ENCODE measurements at places on chromosomes 6 and 20.

GRCh38 chr6:6474170-6474920 lies 114.2 kb upstream of the LY86 start:
- DNase-seq, result no peak

DNA sequence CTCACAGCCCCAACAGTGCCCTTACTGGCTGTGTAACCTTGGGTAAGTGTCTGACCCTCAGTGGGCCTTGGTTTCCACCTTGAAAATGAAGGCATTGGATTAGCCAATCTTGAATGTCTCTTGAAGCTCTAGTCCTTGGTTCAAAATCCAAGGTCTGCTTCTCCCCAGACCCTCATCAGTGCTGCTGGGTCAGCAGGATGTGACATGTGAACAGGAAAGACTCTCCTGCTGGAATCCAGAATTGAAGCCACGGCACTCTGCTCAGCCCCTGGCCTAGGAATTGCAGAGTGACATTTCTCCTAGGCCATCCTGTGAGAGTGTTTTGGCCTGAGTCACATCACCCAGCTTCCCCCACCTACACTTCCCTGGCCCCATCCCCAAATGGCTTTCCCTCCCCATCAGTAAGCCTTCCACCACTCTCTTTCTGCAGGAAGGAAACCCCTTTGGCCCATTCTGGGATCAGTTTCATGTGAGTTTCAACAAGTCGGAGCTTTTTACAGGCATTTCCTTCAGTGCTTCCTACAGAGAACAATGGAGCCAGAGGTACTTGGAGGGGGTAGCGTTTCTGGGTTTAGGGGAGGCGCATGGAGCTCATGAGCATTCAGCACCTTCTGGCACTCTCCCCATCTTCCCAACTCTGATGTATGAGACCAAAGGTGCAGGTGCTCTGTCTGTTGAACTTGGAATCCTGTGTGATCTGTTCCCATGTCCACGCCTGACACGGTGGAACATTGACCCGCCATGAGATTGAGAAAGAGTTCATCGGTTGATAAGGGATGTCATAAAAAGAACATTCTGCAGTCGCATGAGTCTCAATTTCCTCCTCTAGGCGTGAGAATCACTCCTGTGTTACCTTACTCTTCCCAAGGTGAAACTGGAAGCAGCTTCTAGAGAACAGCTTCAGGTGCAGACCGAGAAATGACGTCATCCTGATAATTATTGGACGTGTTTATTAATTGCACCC lies 8.8 kb downstream of the POFUT1 start:
- no peak for DNase-seq

GRCh38 chr20:12318043-12318442 lies 400.4 kb downstream of the BTBD3 start:
- DNase-seq, result no peak

DNA sequence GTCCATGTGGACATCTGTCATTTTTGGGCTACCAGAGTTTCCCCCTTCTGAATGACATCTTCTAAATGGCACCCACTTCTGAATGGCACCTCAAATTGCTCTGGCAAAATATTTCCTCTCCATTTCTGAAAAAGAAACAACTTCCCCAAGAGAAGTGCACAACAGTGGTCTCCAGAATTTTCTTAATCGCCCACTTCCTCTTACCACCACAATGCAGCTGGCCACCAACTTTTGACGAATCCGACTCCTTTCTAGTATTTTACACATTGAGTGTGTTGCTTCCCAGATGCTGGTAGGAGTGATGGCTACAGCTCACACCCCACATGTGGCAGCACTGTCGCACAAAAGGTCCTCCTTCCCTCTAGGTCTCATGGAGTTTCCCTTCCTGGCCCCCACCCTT lies 216.1 kb downstream of the FOXA2 start:
- no peak for DNase-seq

DNA sequence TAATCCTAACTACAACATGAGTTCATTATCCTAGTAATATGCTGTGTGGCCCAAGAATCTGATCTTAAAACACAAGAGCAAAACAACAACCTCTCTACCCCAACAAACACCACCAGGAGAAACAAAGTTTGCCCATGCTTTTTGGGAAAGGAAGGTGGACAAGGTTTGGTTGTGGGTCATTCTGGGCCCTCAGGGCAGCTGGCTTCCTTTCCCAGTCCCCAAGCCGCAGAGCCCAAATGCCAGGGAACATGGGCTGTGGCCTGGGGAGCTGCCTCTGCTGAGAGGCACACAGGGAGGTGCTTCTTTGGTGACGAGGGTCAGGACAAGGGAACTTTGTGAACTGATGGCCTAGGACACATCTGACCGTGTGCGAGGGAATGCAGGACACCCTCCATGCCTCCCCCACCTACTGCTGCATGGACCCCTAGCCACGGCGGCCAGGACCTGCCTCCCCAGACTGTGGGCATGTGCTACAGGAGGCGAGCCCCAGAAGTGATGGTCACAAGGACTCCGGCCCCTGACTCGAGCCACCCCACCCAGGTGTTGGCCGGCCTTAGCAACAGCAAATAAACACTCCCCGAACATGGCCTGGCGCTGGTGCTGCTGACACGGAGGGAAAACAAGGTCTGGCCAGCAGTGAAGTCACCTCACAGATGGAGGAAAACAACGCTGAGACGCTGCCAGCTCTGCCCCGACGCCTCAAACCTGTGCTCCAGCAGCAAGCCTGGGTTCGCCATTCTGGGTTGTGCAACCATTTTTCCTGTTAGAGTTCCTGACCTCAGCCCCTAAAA lies 55.6 kb downstream of the RRBP1 start:
- no peak for DNase-seq

- DNase-seq, result peak; percentile 92
These were observed at the start of gene TP53RK for GRCh38 chr20:46689082-46689753. Gene TP53RK, minus strand, starts transcription at chr20:46689444. Its CDS starts 30 bp downstream, at chr20:46689414.

- no peak for DNase-seq
These were observed 598.3 kb upstream of the HS3ST5 start for GRCh38 chr6:114941078-114941477.

- no peak for DNase-seq
These were observed 26.7 kb downstream of the IYD start for GRCh38 chr6:150395388-150396009.

- no peak for DNase-seq
These were observed 1.5 kb downstream of the MAFB start for GRCh38 chr20:40687384-40688128.

- DNase-seq, result no peak
These were observed 610.6 kb downstream of the PRKN start for GRCh38 chr6:162116902-162117525.

- no peak for DNase-seq
These were observed 9.3 kb downstream of the SH3BGRL2 start for GRCh38 chr6:79640146-79641111.

DNA sequence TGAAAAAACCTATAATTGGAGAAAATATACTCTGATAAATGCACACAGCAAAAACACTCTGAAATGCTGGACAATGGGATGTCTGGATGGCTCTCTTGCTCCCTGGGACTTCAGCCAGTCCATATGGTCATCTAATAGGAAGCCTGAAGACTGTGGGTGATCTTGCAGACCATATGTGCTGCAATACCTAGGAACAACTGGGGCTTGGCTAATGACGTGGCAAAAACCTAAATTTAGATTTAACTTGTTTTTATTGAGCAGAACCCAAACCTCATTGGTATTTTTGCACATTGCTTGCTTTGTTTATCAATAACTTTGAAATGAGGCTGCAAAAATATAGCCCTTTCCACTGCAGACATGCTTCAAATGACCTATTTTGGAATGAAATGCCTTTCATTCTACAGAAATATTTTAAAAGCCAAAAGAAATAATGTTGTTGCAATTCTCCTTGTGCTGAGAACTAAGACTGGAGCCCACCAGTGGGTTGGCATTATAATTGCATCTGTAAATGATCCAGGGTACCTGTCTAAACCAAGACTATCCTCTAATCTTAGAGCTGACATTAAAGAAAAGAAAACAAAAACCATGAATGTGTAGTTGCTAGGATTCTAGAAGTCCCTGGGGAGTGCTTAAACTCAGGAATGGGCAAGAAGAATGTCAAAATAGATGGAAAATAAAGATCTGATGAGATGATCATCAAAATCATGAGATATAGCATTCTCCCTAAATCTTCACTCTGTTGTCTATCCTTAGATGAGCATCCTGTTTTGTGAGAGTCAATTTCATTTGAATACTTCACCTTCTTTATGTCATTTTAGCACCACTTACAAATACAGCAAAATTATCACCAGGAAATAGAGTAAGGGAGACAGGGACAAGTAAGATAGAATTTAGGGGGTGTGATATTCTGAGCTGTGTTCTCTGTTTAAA lies 152.1 kb upstream of the RIMS1 start:
- DNase-seq, result no peak

DNA sequence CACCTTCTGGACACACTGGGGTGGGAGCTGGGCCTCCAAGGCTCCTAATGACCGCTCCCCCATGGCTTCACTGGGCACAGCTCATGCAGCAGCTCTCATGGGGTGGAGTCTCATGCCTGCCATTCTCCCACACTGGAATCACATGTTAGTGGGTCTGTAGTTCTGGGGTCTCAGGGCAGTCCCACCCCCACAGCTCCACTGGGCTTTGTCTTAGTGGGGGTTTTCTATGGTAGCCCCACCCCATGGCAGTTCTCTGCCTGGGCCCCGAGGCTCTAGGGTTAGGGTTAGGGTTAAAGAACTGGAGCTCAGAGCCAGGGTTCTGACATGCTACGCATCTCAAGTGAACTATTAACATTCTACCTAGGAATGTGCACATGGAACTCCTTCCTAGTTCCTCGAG lies 139.0 kb downstream of the PCSK2 start:
- DNase-seq, result no peak

DNA sequence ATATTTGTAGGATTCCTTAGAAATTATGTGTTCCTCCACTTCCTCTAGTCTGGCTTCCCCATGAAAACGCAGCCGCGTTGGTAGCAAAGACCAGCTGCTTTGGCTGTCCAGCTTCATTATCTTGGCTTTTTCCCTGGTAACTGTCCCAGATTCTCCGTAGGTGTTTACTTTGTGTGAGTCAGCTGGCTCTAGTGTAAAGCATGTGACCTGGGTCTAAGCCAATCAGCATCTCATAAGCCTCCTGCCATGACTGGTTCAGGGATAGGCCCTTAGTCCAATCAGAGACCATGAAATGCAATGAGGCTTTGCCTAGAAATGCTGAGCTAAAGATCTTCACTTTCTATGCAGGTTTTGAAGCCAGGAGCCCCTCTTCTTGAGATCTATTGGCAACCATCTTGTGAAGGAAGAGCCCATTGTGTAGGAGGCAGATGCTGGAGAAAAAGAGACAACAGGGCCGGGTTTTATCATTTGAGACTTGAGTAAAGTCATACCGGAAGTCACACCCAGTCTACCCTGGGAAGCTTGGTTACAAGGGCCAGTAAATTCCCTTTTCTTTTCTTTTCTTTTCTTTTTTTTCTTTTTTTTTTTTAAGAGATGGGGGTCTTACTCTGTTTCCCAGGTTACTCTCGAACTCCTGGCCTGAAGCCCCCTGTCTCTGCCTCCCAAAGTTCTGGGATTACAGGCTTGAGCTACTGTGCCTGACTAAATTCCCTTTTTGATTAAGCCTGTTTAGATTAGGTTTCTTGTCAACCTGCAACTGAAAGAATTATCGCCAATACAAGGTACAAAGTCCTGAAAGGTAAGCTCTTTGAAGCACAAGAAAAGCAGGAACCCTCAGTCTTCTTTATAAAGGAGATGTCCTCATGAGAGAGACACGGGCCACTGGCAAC lies 256.5 kb upstream of the RREB1 start:
- DNase-seq, result no peak

DNA sequence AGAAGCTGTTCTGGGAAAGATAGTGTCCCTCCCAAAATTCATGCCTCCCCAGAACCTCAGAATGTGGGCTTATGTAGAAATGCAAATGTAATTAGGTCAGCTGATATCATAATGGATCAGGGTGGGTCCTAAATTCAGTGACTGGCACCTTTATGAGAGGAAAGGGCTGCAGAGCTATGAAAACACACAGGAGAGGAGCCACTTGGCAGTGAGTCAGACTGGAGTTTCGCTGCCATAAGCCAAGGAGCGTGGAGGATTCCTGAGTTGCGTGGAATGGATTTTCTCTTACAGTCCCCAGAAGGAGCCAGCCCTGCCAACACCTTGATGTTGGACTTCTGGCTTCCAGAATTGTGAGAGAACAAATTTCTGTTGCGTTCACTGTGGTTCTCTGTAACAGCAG lies 249.8 kb upstream of the PMEPA1 start:
- DNase-seq, result no peak

GRCh38 chr6:111865909-111866546 lies 7.2 kb downstream of the FYN start:
- no peak for DNase-seq

DNA sequence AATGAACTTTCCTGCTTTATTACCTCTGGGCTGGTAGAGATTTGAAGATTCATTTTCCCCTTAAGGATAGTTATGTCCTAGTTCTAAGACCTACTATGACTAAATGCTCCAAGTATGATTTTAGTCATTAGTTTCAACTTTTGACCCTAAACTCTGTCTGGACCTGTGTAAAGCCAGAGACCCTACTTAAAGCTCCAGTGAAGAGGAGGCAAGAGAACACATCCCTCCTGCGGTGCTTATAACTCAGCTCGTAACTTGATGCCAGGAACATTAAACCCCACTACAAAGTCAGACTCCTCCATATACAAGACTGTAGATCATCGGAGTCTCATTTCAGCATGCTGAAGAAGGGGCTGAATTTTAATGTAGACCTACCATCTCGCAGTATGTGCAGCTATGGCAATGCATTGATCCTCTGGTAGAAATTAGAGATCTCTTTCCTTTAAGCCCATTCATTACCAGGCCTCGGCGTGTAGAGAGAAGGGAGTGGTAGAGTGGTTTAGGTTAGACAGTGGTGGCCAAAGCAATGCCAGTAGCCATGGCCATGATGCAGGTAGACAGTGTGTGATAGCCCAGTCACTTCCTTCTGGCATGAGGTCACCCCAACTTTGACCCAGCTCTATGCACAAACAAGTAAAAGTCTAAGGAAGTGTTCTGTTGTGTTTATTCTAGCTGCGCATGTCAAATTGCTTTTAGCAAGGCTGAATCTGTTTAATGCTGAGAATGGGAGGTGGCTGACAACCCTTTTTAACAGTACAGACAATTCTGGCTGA lies 34.8 kb upstream of the MYB start:
- DNase-seq, result no peak

- DNase-seq, result no peak
These were observed 19.8 kb upstream of the STXBP5 start for GRCh38 chr6:147184379-147184778.

DNA sequence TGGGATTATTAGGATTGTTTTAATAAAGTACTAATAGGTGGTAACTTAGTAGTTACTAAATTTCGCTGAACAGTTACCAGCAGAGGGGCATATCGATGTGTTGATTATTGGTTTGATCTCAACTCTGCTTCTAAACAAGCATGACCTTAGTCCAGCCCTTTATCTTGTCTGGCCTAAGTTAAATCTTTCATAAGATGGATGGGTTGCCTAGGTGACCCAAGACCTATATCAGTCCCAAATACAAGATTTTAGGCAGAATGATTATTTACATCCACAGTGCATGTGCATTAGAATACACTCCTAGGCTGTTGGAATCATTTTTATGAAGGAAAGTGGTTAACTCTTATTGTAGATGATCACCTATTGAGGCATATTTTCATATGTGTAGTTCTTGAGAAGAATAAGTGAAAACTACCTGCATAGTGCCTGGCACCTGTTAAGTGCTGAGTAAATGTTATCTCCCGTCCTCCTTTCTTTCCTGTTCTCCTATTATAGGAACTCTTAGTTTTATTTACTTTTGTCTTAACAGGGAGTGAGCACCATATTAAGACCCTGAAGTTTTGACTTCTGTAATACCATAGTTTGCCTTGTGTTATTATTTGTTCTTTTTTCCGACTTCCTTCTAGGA lies 1.1 kb downstream of the HSF2 start:
- DNase-seq, result no peak
